ENCODE measurements at places on chromosomes 11 and 22.

DNA sequence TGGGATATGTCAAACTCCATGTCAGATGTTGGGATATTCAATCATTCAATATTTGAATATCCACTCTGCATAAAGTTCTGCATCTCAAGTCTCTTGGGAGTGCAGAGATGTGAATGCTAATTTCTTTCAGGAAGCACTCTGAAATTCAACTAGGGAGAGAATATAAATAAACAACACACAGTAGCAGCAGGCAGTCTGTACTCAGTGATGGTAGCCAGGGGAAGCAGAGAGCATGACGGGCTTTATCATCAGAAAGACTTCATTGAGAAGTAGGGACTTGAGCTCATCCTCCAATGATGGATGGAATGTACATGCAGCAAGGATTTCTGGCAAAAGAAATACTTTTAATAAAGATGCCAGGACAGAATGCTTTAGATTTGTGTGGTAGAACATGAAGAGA, 9.8 kb upstream of the TEAD1 start:
- no peak for DNase-seq

DNA sequence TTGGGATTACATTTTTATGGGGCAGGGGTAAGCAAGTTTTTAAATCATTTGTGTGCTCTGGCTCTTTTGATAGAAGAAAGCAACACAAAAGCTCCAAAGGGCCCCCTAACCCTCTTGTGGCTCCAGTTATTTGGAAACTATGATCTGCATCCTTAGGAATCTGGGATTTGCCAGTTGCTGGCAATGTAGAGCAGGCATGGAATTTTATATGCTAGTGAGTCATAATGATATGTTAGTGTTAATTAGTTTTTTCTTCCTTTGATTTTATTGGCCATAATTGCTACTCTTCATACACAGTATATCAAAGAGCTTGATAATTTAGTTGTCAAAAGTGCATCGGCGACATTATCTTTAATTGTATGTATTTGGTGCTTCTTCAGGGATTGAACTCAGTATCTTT, 10.1 kb downstream of the RAG1 start:
- DNase-seq: no peak

DNA sequence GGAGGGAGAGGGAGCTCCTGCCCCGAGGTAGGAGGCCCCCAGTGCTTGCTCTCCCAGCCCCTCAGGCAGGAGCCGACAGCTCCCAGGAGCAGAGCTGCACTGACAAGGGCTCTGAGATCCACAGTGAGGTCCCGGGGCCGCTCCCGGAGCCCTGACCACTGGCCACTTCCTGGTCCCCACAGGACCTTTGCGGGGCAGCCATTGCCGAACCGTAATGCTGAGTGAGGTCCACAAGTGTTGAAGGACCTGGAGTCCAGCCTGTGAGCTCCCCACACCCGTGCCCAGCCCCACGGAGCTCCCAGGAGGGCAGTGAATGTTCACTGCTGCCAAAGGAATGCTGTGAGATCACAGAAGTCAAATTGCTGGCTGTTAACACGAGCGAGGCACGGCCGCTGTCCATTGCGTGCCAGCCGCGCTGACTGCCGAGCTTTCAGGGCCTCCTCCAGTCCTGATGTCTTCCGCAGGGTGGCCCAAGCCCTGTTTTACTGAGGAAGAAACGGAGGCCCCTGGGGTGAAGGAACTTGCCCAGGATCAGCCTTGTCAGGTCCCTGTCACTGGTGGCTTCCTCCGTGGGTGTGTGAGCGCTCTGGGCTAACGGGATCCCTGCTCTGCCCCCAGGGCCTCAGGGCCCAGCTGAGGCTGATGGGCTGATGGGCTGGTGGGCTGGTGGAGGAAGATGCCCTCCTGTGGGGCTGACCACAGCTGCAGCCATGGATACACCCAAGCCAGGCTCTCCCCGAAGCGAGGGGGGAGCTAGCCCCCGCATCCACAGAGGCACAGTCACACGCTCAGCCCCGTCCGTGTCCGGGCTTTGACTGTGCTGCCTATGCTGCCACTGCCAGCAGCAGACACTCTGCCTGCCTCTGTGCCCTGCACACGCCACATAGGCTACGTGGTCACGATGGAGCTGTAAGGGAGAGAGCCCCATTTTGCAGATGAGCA, 70.8 kb downstream of the WNT7B start:
- no peak for DNase-seq

DNA sequence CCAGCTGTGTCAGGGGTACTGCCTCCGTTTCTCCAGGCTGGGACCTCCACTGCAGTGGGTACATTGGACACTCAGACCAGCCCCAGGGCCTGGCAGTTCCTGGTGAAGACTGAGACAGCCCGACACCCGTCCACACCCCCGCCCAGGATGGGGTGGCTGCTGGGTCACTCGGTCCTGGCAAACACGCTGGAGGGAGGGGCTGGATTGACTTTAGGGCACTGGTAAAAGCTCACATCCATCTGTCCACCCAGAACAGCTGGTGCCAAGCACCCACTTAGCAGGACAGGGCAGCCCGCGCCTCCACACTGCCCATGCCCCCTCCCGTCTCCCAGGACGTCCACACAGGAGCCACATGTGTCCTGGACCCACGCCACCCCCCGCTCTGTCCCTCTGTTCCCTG, 10.7 kb upstream of the TBX1 start:
- DNase-seq: no peak

DNA sequence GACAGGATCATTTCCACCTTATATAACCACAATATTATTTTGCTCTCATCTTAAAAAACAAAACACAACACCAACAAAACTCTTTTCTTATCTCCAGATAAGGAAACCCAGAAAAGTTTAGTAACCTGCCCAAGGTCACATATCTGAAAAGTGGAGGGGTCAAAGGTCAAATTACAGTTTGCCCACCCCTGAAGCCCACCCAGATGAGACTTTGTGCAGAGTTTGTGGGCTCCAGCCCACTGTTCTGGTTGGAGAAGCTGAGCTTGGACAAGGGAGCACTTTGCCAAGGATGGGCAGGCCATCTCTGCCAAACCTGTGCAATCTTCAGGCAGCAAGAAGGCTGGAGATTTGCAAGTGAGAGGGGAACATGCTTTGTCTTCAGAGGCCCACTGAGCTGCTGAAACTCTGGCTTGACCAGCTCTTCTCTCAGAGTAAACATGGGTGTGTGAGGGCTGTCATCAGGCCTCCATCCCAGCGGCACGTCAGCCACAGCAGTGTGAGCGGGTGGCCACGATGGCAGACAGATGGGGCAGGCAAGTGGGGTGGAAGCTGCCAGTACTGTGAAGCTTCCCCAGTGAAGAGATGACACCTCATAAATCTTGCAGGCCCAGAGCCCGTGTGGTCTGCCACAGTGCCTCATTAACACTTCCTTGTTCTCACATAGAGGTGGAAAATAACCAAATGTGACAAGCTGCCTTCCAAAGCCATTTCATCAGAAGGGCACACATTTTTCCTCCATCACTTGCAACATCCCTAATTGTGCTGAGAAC, 111.8 kb downstream of the CCDC81 start:
- no peak for DNase-seq

- DNase-seq: no peak
Observed at GRCh38 chr22:32048069-32048468, 5.0 kb downstream of the SLC5A1 start.

DNA sequence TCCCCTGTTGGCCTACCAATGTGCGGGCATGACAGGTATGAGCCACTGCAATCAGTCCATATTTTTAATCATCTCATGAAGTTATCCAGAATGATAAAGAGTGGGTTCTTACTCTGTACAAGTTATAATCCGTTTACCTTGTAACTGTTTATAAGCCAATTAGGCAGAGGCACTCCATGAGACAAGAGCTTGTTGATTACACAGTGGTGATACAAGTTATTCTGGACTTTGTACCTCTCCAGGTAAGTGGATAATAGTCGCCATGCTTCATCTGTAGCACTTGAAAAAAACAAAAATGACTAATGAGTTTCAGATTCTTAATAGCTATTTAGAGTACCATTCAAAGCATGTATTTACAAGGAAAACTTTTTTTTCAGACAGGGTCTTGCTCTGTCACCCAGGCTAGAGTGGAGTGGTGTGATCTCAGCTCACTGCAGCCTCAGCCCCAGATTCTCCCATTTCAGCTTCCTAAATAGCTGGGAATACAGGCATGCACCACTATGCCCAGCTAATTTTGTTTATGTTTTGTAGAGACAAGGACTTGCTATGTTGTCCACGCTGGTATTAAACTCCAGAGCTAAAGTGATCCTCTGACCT, 17.7 kb upstream of the FNBP4 start:
- no peak for DNase-seq

GRCh38 chr22:19307872-19308271, 16.4 kb upstream of the CLTCL1 start:
- DNase-seq: no peak

DNA sequence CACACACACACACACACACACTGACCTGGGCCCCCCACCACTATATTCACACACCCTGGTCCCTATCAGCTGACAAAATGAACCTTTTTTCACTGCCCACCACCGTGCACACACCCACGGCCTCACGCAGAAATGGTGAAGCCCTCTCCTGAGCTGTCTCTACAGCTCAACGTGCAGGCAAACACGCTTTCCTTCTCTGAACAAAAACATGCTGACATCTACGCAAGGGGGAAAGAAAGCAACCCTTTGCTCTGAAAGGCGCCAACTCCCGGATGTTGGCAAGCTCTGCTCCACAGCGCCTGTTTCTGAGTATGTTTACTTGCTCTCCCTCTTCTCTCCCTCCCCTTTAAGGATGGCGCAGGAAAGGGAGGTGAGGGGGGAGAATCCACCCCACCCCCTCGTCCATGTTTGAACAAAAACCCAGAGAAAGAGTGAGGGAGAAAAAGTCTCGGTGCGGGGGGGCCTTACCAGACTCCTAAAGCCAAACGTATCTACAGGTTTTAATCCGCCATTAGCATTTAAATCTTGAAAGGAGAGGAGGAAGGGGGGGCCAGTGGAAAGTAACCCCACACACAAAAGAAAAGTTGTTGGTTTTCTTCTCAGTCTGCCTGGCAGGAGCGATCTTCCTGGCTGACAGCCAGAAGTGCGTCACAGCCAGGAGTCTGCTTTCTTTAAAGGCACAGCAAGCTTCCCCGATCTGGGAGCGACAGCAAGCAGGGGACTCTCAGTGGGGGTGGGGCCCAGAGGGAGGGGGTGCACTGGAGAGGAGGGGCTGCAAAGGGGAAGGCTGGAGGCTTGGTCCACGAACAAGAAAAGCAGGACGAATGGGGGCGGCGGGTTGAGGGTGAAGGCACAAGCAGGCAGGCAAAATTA, 39.6 kb downstream of the NUMA1 start:
- peak; percentile 50 for DNase-seq

GRCh38 chr11:64525711-64526110, 65.3 kb upstream of the SLC22A12 start:
- no peak for DNase-seq

DNA sequence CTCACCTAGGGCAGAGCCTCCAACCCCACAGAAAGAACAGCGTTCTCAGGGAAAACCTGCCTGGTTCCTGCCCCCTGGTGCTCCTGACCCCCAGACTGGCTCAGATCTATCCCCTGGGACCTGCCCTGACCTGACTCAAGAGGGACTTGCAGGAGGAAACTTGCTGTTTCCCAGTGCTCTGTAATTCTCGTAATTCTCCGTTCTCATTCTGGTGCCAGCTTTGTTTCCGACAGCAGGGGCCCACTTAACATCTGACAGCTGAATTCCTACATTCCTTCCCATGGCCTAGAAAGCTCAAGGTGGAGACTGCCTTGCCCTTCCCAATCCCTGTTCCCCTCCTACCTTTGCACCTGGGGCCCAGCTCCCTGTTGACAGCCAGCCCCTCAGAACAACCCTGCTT, 12.5 kb upstream of the CSF2RB start:
- no peak for DNase-seq

GRCh38 chr11:118621784-118622375, 14.5 kb downstream of the PHLDB1 start:
- DNase-seq: no peak
